ENCODE measurements at places on chromosomes 4 and X. TPM values are rescaled to one million over a fixed set of nuclear protein-coding genes. Genes with fewer than 3 reads are reported as not detected.

Gene STBD1
- 8.9 TPM for total RNA-seq

Gene COL4A6
- total RNA-seq = 20.8 TPM

Gene FAM114A1
- 28.0 TPM for total RNA-seq

Gene DOK7
- 2.7 TPM for total RNA-seq

Gene RPS6KA6
- total RNA-seq = 8.5 TPM

Gene DUSP21
- total RNA-seq = not detected

Gene ZFP42
- total RNA-seq = 0.34 TPM

Gene RHOXF1
- not detected for total RNA-seq

Gene MFAP3L
- total RNA-seq = 8.0 TPM

Gene CYSLTR1
- total RNA-seq = under 0.01 TPM

Gene ARX
- not detected for total RNA-seq

Gene NSG1
- total RNA-seq = 15.3 TPM

Gene SLITRK2
- not detected for total RNA-seq

Gene MND1
- total RNA-seq = 1.7 TPM

Gene PORCN
- total RNA-seq = 26.0 TPM

Gene DCAF8L2
- not detected for total RNA-seq

Gene SATL1
- total RNA-seq = not detected

Gene FAAH2
- total RNA-seq = 10.1 TPM
